A549 treated with Mapracorat at 1 μM for 4 hours (cell line): ENCODE measurements at places on chromosomes 12 and 14. TPM values are rescaled to one million over a fixed set of nuclear protein-coding genes. Genes with fewer than 3 reads are reported as not detected.

KLRC3 gene
- total RNA-seq, result 0.18 to 0.53 TPM (median 0.24 TPM) in 4 of 5 replicates, not detected in the other

KLHL33 gene
- not detected in 5 replicates for total RNA-seq

POTEM gene
- total RNA-seq, result not detected in 5 replicates

GRIN2B gene
- 3.6 to 4.6 TPM (median 4.2 TPM) in 5 replicates for total RNA-seq

MYO1H gene
- not detected in 5 replicates for total RNA-seq

SCN8A gene
- total RNA-seq, result 1.2 to 1.9 TPM (median 1.8 TPM) in 5 replicates

SMAGP gene
- total RNA-seq, result 25.3 to 26.0 TPM (median 25.8 TPM) in 5 replicates

TAS2R46 gene
- not detected in 5 replicates for total RNA-seq

FOXA1 gene
- total RNA-seq, result 5.7 to 9.3 TPM (median 7.6 TPM) in 5 replicates

SERPINA12 gene
- not detected in 5 replicates for total RNA-seq

C1S gene
- total RNA-seq, result 38.3 to 56.5 TPM (median 44.5 TPM) in 5 replicates

SCFD1 gene
- 34.5 to 42.8 TPM (median 39.4 TPM) in 5 replicates for total RNA-seq

E2F7 gene
- total RNA-seq, result 6.0 to 8.5 TPM (median 7.5 TPM) in 5 replicates

ZC3H10 gene
- total RNA-seq, result 2.3 to 4.3 TPM (median 3.8 TPM) in 5 replicates

CCDC175 gene
- total RNA-seq, result not detected in 5 replicates

RDH16 gene
- 0.07 to 0.19 TPM (median 0.11 TPM) in 5 replicates for total RNA-seq

MGP gene
- total RNA-seq, result not detected in 5 replicates

TBX3 gene
- 38.2 to 56.5 TPM (median 55.1 TPM) in 5 replicates for total RNA-seq

OR6J1 gene
- not detected in 5 replicates for total RNA-seq

ENDOU gene
- not detected in 5 replicates for total RNA-seq

TM7SF3 gene
- total RNA-seq, result 64.2 to 77.8 TPM (median 77.2 TPM) in 5 replicates

OTX2 gene
- total RNA-seq, result not detected in 5 replicates

AKAP3 gene
- 0.05 to 0.38 TPM (median 0.18 TPM) in 5 replicates for total RNA-seq

AQP2 gene
- not detected in 5 replicates for total RNA-seq
